ENCODE measurements at places on chromosomes 4 and X.
A peak's percentile ranks its signal among the peaks of the same experiment; 100 is the strongest.

DNA sequence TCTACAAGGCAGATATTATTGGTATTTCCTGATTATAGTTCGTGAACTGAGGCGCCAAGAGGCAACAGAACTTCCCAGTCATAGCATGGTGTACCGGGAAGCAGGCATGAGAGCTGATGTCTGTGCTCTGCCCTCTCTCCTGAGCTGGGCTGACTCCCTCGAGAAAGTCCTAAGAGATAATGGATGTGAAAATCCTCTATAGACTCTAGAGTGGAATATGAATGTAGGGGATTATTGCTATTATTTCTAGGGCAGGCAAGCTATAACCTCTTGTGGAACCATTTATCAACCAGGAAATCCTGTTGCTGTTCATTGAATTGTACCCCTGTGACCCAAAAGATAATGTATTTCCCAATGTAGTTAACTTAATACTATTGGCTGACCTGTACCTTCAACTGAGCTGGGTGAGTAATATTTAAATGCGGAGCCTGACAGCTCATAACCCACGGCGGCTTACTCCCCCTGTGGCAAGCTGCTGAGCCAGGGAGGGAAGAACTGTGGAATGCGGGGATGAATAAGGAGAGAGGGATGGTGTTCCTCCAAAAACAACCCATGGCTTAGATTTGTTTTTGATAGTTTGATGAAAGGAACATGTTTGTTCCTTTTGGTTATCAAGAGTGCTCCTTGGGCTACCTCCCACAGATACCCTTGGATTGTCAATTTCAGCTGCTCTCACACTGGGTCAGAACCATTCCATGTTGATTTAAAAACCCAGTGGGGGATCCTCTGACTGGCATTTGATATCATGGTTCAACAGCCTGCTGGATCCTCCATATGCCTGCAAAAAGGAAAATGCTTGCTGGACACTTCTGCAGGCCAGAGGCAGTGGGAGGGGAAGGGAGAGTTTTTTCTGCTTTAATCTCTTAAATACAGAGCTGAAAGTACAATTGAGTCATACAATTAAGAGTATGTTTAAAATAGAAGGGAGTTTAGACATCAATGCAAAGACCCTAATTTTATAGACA lies 339.0 kb upstream of the BOD1L1 start:
- no peak for DNase-seq

GRCh38 chrX:25020391-25020904 lies 4.7 kb upstream of the ARX start:
- no peak for DNase-seq

- DNase-seq: no peak
Observed at GRCh38 chrX:17038681-17039161, 92.3 kb downstream of the REPS2 start.

DNA sequence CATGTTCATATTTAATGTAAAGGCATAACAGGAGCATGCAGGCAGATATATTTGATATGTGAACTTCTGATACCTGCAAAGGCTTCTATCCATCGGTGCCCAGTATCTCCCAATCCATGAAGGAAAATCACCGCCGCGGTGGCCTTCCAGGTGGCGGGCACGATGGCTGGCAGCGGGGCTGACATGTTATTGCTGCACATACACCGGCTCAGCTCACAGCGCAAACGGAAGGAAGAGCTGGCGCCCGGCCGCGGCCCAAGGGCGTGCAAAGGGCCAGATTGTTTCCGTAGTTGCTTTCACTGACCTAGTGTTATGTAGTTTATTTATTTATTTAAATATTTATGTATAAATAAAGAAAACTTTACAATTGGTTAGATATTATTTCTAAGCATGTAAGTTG lies 322.7 kb upstream of the PITX2 start:
- DNase-seq: no peak

- DNase-seq: no peak
Observed at GRCh38 chr4:144649646-144650045, 3.7 kb downstream of the HHIP start.

DNA sequence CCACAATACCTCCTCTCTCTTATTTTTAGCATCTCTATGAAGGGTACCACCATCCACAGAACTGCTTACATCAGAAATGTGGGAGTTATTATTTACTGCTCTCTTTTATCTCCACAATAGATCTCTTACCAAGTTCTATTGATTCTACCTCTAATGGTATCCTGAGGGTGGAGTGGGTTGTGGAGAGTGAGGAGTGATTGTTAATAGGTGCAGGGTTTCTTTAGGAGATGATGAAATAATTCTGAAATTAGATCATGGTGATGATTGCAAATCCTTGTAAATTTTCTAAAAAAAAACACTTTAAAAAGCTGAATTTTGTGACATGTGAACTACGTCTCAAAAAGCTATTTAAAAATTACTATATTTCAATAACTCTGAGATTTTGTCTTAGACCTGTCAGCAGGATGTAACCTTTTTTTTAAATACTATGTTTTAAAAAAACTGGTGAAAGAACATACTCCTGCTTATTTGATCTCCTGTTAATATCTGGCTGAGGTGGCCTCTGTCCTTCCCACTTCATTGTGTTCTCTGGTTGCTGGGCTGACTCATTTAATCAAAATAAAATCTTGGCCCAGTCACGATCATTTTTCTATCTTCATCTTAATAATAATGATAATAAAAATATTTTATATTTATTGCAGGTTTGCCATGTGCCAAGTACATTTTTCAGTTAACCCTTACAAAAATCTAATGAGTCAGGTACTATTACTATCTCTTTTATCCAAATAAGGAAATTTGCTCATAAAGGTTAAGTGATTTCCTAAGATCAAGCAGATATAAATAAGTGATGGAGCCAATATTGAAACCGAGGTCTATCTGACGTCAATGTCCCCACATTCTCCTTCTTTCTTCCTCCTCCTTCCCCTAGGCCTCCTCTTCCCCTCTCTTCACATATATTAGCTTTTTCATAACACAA lies 73.5 kb downstream of the GLUD2 start:
- no peak for DNase-seq

GRCh38 chr4:56909086-56909894 lies 1.6 kb downstream of the REST start:
- peak; percentile 78 for DNase-seq

DNA sequence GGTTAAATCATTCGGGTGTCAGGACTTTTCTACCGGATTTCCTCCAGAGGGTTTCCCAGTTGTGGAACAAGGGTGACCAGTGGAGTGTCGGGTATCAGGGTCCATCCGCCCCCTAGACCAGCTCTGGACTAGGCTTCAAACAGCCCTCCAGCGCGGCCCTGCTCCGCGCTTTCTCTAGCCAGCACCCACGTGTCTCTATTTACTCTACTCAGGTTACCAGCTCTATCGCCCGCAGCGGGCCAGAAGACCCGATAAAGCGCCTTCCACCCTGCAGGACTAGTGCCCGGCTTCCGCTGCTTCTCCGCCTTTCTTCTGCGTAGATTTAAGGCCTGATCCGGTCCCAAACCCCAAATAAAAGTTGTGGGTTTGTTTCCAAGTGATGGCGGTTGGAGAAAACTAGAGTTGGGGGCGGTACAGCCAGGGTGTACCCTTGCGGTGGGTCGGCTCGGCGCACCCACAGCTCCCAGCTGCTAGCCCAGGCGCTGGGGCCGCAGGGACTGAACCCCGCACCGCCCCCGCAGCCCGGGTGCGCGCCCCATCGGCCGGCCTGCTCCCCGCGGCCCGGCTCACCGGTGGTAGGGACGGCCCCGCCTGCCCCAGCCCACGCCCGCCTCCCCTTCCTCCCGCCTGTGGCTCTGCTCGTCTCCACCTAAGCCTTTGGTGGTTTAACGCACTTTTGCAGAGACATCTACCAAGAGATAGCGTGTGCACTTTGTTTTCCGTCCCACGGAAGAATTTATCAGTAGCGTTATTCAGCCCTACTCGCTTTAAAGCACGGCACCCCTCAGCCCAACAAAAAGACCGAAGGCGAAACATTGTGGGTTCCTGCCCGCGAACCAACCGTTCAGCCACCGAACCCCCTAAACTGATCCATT lies 2.1 kb downstream of the LEF1 start:
- peak; percentile 59 for DNase-seq

DNA sequence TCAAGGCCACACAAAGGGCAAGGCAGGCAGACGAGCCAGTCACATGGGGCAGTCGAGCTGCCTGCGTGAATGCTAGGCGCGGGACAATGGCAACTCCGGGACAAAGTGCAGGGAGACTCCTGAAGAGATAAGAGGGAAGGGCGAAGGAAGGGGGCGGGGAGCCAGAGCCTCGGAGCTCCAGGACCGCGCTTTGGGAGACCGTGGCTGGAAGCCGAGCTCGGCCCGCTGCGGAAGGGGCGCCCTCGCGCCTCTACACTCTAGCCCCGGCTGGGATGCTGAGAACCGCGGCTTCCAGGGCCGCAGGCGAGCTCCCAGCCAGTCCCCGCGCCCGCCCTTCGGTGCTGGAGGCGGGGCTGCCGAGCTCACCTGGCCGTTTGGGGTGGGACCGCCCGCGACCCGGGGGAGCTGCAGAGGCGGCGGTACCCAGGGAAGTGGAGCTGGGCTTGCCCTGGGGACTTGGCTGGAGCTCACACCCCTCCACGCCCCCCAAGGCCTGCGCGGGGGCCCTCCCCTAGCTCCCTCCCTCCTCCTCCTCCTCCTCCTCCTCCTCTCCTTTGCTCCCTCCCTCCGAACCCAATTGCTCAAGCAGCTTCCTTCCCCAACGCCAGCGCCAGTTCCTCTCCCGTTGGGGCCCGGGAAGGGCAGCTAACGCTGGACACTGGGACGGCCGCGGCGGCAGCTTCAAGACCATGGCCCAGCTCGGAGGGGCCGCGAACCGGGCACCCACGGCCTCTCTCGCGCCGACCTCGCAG lies at the start of gene SOWAHD:
Gene SOWAHD, plus strand, starts transcription at position 610 of the 752 bp plus-strand sequence. Its CDS starts 80 bp downstream, at position 690.
- peak; percentile 60 for DNase-seq

- DNase-seq: no peak
Observed at GRCh38 chrX:129875669-129876068, 30.3 kb upstream of the UTP14A start.

DNA sequence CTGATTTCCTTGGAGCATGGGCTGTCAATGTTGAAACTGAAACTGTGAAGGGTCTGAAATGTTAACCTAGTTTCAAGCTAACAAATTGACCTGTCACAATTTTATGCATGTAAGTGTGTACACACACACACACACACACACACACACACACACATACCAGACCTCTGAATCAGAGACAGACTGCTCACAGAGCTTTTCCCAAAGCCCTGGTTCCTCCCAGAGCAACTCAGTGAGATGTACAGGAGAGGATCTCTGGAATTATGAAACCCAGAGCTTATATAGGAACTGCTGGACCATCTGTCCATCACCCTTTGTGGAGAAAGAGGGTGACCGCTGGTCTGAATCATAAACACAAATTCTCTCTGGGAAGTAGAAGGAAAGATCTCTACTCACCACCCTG lies 228.1 kb upstream of the PRPS2 start:
- no peak for DNase-seq

DNA sequence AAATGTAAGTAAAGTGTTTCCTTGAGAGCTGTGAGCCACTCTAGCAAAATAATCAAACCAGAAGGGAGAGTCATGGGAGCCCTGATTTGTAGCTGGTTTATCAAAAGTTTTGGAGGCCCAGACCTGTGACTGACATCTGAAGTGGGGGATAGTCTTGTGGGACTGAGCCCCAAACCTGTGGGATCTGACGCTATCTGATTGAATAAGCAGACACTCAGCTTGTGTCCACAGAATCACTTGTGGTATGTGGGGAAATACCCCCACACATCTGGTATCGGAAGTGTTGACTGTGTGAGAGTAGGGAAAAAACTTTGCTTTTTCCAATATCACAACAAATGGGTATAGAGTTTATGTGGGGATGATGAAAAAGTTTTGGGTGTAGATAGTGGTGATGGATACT lies 35.4 kb downstream of the FUNDC1 start:
- DNase-seq: peak; percentile 2

- DNase-seq: no peak
Observed at GRCh38 chr4:77798385-77798784, 20.8 kb downstream of the CNOT6L start.

- no peak for DNase-seq
Observed at GRCh38 chrX:69068301-69069085, 96.8 kb downstream of the PJA1 start.

GRCh38 chr4:10075158-10075863 lies 41.3 kb downstream of the WDR1 start:
- no peak for DNase-seq

DNA sequence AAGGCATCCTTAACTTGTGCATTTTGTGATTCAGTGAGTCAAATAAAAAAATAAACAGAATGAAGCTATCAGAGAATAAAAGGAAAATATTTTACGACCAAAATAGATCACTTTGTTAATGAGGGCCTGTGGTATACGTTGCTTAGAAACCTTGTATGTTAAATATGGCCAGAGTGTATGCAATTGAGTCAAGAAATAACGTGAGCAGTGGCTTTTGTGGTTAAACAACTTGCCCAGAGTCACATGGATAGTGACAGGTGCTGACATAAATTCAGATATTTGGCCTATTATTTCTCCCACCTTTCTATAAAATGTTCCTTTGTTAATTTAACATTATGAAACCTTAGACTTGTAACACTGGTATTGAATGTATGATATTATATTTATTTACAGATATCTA lies 393.4 kb downstream of the PABPC4L start:
- DNase-seq: no peak

DNA sequence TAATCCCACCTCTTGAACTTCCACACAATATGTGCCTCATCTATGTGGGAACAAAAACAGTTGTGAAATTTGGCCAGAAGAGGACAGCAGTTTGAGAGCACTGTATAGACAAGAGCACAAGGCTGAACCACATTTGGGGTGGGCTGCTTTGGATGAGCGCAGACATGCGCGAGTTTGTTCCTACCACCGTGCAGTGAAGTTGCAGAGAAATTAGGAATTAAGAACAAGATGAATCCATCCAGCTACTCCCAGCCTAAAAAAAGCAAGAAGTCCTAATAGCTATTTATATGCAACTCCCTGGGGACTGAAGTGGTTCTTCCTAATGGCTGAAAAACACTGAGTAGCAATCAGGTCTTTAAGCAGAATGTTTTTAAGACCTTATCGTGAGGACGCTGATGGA lies 1.0 kb downstream of the GAB3 start:
- no peak for DNase-seq

GRCh38 chr4:165208221-165208652 lies 876 bp downstream of the KLHL2 start:
- no peak for DNase-seq

GRCh38 chr4:97646997-97647396 lies 496.3 kb downstream of the STPG2 start:
- DNase-seq: no peak

- DNase-seq: peak; percentile 11
Observed at GRCh38 chr4:182062936-182063335, 180.3 kb upstream of the TENM3 start.

DNA sequence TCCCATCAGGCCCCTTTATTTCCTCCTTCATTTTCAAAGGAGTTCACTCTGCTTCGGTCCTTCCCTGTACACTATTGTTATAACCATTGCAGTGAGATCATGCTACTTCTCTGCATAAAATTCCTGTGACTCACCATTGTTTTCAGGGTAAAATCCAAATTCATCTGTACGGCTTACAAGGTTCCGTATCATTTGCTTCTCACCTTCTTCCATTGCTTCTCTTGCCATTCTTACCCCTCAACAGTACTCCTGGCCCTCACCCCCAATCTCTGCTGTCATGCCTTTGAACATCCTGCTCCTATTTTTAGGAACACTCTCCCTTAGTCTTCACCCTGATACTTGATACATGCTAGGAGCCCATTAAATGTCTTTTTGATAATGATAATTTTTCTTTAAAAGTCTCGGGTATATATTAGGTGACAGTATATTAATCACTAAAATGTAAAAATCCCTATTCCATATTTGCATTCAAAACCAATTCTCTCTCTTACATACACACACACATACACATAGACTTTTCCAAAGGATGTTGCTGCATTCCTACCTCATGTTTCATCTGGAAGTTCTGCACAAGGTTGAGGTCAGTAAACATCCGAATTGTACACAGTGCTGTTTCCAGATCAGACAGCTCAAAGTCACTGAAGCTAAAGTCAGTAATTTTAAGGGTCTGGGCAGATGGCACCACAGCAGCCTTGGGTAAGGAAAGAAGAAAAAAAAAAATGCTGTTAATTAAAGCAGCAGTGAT lies 103.4 kb downstream of the PDE5A start:
- no peak for DNase-seq
